PC-9 (cell line): ENCODE measurements at places on chromosomes 1 and 21.

- H3K27me3 ChIP-seq = no peaks in the 10 kb centered on the region
- H3K36me3 ChIP-seq = no peaks in the 10 kb centered on the region
- DNase-seq = peak; percentile 46
- no peak overlapping the region for H3K4me3 ChIP-seq
- no peaks in the 10 kb centered on the region for H3K4me1 ChIP-seq
- no peak overlapping the region for H3K27ac ChIP-seq
Observed at GRCh38 chr1:206982216-206982615, 12.0 kb upstream of the FCAMR start.

DNA sequence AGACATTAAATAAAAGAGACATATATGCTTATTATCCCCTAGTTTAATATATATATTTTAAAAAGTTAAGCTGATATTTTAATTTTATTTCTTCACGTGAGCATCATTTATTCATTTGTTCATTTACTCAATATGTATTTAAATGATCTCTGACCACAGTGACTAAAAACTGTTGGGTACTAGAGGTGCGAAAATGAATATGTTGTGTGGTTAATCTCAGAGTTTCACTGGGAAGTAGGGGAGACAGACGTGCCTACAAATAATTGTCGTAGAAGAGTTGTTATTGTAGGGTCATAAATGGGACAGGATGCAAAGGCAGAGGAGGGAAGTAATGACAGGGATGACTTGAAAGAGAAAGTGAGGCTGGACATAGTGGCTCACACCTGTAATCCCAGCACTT is 213.0 kb upstream of the CACYBP start:
- H3K4me1 ChIP-seq = peaks cover 27% of the 10 kb centered on the region
- H3K27me3 ChIP-seq = no peaks in the 10 kb centered on the region
- no peak overlapping the region for H3K27ac ChIP-seq
- H3K4me3 ChIP-seq = no peak overlapping the region
- no peak for DNase-seq

GRCh38 chr1:19505693-19506457 is 20.5 kb upstream of the CAPZB start:
- no peaks in the 10 kb centered on the region for H3K27me3 ChIP-seq
- no peak overlapping the region for H3K4me3 ChIP-seq
- DNase-seq = no peak
- H3K36me3 ChIP-seq = no peaks in the 10 kb centered on the region
- H3K4me1 ChIP-seq = no peaks in the 10 kb centered on the region

DNA sequence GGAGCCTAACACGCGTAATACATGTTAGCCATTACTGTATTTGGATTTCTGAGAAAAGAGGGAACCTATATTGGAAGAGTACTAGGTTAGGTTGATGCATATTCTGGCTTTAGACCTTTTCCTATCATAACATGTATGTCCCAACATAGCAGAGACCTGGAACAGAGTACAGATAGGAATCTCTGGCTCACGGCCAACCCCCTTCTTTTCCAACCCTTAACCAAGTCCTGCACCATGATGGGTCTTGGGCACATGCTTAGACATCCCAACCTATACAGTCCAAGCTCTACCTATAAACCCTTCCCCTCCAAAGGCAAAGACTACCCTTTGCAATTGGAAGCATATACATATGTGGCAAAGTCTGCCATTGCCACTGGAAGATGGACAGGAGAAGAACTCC is 227.9 kb downstream of the TM2D1 start:
- peak overlapping the region; percentile 42 for H3K27ac ChIP-seq
- peaks cover 26% of the 10 kb centered on the region for H3K4me1 ChIP-seq
- H3K36me3 ChIP-seq = no peaks in the 10 kb centered on the region
- H3K4me3 ChIP-seq = peak overlapping the region; percentile 10; the same call in 1 of the 2 replicates
- no peak for DNase-seq

- no peaks in the 10 kb centered on the region for H3K36me3 ChIP-seq
- peak within 1 kb of the TSS; percentile 83 for H3K4me3 ChIP-seq
- DNase-seq = peak; percentile 70
- no peaks in the 10 kb centered on the region for H3K27me3 ChIP-seq
- peaks cover 16% of the 10 kb centered on the region for H3K4me1 ChIP-seq
- peak within 1 kb of the TSS; percentile 69 for H3K27ac ChIP-seq
Observed at GRCh38 chr1:25819491-25820246, at the start of gene MTFR1L. Gene MTFR1L, plus strand, starts transcription at chr1:25819954. Its CDS starts 3,151 bp downstream, at chr1:25823105.

DNA sequence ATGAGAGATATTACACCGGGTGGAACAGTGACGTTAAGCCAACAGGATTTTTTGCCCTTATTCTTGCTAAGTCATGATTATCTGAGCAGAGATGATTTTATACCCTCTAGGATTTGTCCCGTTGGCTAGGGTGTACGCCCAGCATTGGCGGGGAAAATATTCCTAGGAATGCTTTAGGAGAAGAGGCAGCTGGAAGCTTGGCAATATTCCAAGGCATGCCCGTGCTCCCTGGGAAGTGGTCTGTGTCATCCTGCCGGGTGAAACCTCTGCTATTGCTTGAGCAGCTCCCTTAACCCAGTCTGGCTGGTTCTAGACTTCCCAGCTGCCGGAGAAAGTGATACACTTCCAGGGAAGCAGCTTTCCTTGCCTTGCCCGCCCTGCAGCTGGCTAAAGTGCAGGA is 16.2 kb downstream of the CHRNB2 start:
- H3K36me3 ChIP-seq = peaks cover 36% of the 10 kb centered on the region; the same call in 1 of the 2 replicates
- no peaks in the 10 kb centered on the region for H3K4me1 ChIP-seq
- no peak overlapping the region for H3K27ac ChIP-seq
- no peak for DNase-seq

DNA sequence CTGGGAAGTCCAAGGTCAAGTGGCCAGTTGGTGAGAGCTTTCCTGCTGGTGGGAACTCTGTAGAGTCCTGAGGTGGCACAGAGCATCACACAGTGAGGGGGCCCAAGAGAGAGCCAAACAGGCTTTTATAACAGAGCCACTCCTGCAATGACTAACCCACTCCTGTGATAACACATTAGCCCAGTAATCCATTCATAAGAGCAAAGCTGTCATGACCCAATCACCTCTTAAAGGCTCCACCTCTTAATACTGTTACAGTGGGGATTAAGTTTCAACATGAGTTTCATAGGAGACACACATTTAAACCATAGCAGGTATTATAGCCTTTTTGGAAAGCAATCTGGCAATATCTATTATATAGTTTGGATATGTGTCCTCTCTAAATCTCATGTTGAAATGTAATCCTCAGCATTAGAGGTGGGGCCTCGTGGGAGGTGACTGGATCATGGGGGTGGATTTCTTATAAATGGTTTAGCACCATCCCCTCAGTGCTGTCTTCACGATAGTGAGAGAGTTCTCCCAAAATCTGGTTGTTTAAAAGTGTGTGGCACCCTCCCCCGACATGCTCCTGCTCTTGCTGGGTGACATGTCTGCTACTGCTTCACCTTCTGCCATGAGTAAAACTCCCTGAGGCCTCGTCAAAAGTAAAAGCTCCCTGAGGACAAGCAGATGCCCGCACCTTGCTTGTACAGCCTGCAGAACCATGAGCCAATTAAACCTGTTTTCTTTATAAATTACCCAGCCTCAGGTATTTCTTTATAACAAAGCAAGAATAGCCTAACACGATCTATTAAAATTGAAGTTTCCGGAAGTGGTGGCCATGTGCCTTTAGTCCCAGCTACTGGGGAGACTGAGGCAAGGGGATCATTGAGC is 64.5 kb downstream of the CD58 start:
- H3K4me3 ChIP-seq = no peak overlapping the region
- no peaks in the 10 kb centered on the region for H3K27me3 ChIP-seq
- peaks cover under 1% of the 10 kb centered on the region; the same call in 1 of the 2 replicates for H3K36me3 ChIP-seq
- peaks cover 82% of the 10 kb centered on the region for H3K4me1 ChIP-seq

- H3K4me3 ChIP-seq = no peak within 1 kb of the TSS
- no peaks in the 10 kb centered on the region for H3K4me1 ChIP-seq
- no peak for DNase-seq
- no peak within 1 kb of the TSS for H3K27ac ChIP-seq
Observed at GRCh38 chr1:247760456-247760855, at the start of gene OR1C1. Gene OR1C1, minus strand, starts transcription at chr1:247760556. Its CDS starts 2,150 bp downstream, at chr1:247758406.

DNA sequence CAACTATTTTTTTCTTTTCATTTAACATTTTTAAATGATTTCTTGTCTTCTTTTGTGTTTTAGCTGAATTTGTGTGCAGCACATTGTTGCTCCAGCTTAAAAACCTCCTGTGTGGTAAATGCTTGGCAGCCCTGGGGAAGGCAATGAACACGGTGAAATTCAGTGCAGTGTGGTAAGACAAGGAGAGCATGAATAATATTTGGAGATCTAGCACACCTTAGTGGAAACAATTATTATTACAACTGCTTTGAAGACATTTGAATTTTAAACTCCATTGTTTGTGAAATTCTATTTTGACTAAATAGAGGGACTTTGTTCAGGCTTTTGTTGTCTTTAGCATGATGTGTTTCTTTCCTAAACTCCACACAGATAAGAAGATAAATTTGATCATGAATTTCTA is 242.6 kb upstream of the CXADR start:
- no peak overlapping the region for H3K27ac ChIP-seq
- H3K4me1 ChIP-seq = no peaks in the 10 kb centered on the region
- peak; percentile 34 for DNase-seq
- H3K4me3 ChIP-seq = no peak overlapping the region

DNA sequence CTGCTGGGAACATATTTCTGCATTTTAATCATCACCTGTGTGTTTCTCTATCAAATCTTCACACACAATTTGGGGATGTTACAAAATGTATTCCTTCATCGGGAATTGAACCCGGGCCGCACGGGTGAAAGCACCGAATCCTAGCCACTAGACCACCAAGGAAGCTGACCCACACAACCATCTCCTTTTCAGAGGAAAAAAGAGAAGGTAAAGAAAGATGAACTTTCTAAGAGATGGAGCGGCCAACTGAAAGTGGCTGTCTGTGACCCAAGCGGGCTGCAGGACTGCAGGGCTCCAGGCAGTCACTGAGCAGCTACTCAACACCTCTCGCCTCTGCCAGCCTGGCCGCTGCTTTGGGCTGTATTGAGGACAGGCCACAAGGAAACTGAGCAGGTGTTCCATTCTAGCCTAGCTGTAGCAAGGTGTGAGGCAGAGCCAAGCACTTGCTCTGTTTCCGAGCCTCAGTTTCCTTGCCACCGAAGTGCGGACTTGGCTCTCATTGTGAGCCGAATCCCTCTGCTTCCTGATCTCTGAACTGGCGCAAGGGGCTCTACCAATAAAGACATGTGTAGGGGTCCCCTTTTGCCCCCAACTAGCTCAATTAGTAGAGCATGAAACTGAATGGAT is 156.9 kb upstream of the NBPF11 start:
- H3K27me3 ChIP-seq = no peaks in the 10 kb centered on the region
- H3K4me1 ChIP-seq = peaks cover 14% of the 10 kb centered on the region
- DNase-seq = no peak
- no peak overlapping the region for H3K27ac ChIP-seq
- H3K4me3 ChIP-seq = no peak overlapping the region
- H3K36me3 ChIP-seq = no peaks in the 10 kb centered on the region

GRCh38 chr1:100851726-100852125 is 42.9 kb downstream of the EXTL2 start:
- H3K36me3 ChIP-seq = no peaks in the 10 kb centered on the region
- H3K27me3 ChIP-seq = no peaks in the 10 kb centered on the region
- no peak for DNase-seq
- no peaks in the 10 kb centered on the region for H3K4me1 ChIP-seq
- no peak overlapping the region for H3K4me3 ChIP-seq

DNA sequence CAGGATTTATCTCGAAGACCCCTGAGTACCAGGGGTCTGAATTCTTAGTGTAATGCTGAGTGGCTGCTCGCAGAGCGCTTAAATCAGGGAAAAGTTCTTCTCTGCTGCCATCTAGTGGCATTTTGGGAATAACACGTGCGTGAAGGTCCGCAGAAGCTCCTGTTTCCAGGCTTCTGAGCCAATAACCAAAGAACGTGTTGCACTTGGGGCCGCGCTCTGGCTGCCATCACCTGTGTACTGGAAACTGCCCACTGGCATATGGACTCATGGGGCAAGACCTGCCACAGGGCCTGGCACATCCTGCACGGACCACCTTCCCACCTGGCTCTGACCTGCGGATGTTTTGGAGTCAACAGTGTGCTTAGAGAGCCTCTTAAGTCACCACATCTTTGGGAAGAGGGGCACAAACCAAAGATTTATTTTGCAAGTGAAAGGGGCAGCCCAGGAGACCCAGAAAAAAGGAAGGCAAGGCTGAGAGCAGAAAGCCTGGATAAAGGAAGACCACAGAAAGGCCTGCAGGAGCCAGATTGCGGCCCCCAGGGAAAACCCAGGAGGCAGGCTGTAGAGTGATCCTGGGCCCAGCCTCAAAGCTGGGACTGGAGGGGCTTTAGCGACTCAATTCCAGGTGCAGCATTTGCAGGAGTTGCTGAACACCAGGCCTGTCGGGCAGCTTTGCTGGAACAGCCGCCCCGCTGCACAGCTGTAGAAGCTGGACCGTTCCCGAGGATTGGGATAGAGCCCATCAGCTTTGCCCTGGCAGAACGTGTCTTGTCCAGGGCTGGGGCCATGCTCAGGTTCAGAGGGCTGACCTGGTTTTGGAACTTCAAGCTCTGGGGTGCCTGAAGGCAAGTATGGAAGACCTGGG is 13.0 kb downstream of the CHIT1 start:
- H3K4me3 ChIP-seq = no peak overlapping the region
- peaks cover 18% of the 10 kb centered on the region; the same call in 1 of the 2 replicates for H3K27me3 ChIP-seq
- H3K36me3 ChIP-seq = no peaks in the 10 kb centered on the region
- no peaks in the 10 kb centered on the region for H3K4me1 ChIP-seq

DNA sequence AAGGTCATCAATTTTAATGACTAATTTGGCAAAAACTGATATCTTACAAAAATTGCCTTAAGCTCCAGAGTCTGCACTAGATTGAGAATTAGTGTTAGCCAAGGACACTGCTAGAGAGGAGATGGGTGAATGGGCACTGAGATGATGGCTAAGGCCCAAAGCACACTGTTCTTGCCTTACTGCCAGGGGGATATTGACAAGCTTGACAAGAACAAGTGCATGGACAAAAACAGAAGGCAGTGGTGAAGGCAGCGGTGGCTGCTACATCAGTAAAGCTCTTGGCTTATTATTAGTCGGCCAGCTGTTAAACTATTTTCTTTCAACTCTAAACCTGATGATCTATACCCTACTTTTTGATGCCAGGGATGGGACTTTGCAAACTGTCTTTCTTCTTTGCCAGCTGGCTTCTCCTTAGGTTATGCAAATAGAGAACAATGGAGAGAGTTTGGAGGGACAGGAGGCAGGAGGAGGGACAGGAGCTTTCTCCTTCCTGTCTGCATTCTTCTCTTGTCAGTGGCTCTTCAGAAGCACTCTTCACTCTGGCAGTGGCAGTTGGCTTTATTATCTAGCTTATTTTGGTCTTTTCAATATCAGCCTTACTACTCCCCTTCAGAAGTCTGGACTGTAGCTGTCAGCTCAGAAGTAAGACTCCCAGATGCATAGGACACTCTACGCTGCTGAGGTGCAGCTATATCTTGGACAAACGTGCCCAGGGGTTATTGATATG is 853.5 kb upstream of the TMPRSS15 start:
- no peaks in the 10 kb centered on the region for H3K36me3 ChIP-seq
- no peak for DNase-seq
- no peak overlapping the region for H3K27ac ChIP-seq
- H3K4me3 ChIP-seq = no peak overlapping the region

GRCh38 chr1:208137193-208137592 is 107.0 kb downstream of the PLXNA2 start:
- no peaks in the 10 kb centered on the region for H3K27me3 ChIP-seq
- no peaks in the 10 kb centered on the region for H3K36me3 ChIP-seq
- no peak overlapping the region for H3K27ac ChIP-seq
- peaks cover 39% of the 10 kb centered on the region for H3K4me1 ChIP-seq
